ENCODE measurements at places on chromosomes 7 and 10.

DNA sequence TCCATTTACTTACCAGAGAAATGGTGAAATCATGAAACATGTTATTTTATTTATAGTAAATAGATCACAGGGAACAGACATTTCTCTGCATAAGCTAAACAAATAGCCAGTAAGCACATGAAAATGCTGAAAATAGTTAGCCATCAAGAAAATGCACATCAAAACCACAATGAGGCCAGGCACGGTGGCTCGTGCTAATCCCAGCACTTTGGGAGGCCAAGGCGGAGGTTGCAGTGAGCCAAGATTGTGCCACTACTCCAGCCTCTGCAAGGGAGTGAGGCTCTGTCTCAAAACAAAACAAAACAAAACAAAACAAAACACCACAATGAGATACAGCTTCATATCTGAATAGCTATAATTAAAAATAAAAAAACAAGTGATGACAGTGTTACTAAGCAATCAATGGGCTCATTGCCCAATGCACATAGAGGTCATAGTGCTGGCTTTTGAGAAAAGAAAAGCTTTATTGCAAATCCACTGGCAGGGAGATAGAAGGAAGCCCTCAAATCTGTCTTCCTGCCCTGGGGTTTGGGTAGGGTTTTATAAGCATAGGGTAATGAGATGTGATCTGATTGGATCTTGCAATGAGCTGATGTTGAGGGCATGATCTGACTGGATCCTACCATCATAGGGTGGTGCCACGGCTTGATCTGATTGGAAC is 16.2 kb downstream of the CSTF2T start:
- DNase-seq = no peak

GRCh38 chr7:134175334-134176036 is 48.3 kb downstream of the LRGUK start:
- DNase-seq = no peak

DNA sequence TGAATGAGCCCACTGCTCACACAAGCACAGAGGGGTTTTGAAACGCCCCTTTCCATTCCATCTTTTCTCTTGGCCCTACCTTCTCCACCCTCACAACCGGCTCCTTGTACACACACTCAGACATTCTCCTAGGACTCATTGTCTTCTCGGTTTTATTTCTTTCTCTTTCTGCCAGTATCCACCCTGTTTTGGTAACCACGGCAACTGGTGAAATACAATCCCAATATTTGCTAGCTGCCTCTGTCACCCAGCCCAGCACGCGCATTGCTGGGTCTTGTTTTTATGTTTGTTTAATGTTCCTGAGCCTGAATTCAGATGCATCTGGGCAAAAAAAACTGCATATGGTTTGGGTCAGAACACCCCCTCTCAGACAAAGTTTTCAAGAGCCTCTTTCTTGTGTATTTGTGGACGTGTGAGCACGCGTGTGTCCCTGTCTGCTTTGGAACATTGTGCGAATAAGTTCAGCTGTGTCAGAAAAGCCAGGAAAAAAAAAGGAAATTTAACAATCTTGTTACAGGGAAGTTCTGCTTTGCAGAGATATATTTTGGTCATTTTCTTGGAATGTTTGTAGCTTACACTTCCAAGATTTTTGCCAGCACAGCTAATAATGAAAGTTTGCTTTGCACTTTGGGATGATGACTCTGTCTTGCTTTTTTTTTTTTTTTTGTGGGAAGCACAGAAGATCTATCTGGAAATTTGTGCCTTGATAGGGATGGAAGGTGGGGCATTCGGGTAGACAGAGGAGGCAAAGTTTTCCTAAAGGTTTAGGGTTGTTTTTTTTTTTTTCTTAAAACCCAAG is 225.9 kb downstream of the TRIL start:
- DNase-seq = no peak

DNA sequence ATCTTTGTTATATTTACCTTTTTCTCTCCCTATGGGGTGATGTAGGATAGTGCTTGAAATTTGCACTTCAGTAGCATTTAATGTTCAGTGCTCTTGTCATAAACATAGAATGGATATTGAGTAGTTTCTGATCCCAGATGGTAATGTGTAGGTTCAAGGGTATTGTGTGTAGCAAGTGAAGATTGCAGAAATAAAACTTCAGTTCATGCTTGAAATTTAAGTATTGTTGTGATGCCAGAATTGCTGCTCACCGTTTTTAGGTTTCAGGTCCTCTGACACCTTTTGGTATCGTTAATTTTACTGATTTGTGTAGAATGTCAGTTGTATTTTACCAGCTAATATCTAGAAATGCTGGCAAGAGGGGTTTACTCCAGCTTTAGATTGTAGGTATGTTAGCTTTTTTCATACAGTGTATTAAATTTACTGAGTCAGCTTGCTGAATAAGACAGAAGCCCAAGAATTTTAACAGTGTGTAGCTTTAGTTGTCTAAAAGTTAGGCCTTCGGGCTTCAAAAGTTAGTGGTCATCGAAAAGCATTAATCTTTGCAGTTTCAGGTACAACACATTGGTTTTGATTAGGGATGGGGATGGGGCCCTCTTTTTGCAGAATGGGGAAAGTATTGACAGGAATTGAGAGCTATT is 1.9 kb downstream of the PTEN start:
- DNase-seq = no peak

DNA sequence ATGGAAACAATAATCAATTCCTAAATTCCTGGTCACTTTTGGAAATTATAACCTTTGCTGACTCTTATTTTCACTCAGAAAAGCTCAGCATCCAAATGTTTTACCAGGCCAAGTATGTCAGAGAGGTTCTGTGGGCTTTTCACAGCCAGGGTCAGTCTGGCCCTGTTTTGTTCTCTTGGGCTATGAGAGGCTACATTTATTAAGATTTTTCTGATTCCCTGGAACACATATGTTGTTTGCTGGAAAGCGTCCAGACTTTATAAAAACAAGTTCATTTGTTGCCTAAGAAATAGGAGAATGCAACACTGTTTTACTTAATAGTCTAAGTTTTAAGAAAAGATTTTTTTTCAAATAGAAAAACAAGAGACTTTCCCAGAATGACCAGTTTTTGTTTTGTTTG is 238.4 kb upstream of the PLXDC2 start:
- DNase-seq = no peak

DNA sequence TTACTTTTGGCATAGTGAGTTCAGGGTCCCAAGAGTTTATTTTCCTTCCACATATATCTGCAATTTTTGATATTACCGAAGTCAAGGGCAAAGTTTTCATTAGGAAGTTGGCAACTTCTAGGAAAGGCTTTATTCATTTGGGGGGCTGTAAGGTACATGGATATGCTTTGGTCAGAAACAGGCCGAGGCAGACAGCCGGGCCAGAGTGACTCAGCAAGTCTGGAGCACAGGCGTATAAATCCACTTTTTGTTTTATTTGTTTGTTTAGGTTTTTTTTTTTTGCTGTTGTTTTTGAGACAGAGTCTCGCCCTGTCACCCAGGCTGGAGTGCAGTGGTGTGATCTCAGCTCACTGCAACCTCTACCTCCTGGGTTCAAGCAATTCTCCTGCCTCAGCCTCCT is 3.7 kb downstream of the ZNF680 start:
- no peak for DNase-seq

GRCh38 chr10:119772334-119772733 is 46.5 kb downstream of the INPP5F start:
- no peak for DNase-seq

DNA sequence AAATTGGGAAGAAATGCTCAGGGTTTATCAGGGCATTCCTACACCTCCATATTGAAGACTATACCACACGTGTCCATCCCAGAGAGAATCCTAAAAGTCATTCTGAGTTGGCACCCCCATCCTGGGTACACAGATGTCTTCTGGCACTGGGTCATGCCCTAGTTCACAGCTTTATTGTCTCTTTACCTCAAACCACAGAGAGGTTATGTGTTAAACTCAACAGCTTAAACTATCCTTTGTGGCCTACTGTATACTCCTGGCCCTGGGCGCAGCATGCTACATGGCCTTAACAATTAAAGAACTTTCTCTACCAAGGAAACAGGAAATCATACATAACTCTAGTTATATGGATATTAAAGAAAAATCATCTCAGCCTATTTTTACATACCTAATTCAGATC is 115.6 kb upstream of the SEM1 start:
- no peak for DNase-seq

DNA sequence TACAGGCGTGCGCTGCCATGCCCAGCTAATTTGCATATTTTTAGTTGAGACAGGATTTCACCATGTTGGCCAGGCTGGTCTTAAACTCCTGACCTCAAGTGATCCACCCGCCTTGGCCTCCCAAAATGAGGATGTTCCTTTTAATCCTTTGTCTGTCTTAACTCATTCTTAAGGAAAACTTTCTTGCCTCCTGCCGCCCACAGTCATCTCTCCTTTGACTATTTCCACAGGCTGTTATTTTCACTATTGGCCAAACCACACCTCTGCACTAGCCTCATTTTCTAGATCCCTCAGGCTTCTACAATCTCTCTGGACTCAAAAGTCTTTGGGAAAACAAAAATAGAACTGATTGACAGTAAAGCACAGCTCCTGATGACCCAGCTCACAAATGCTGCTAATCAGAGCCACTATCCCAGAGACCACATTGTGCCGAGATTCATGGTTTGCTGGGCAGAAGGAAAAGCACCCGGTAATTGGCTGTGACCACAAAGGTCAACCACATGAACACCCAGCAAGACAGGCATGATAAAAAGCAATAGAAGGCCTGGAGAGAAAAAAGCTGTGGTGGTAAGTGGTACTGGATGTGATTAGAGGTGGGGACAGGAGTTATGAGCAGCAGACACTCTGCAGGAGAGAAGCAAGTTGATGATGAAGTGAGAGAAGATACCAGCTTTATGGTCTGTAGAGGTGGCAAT is 44.1 kb upstream of the ZNRF2 start:
- DNase-seq = no peak

- no peak for DNase-seq
Measured at GRCh38 chr10:63576501-63576900, 55.3 kb downstream of the REEP3 start.

All from activated CD4-positive, alpha-beta T cell treated with anti-CD3 and anti-CD28 coated beads for 4 hours (primary cell).